Stimulated activated CD4-positive, alpha-beta T cell treated with anti-CD3 and anti-CD28 coated beads, Interleukin-15, amount 100 ng/mL, for 1 hour (primary cell): ENCODE measurements at places on chromosomes 12 and 14.

DNA sequence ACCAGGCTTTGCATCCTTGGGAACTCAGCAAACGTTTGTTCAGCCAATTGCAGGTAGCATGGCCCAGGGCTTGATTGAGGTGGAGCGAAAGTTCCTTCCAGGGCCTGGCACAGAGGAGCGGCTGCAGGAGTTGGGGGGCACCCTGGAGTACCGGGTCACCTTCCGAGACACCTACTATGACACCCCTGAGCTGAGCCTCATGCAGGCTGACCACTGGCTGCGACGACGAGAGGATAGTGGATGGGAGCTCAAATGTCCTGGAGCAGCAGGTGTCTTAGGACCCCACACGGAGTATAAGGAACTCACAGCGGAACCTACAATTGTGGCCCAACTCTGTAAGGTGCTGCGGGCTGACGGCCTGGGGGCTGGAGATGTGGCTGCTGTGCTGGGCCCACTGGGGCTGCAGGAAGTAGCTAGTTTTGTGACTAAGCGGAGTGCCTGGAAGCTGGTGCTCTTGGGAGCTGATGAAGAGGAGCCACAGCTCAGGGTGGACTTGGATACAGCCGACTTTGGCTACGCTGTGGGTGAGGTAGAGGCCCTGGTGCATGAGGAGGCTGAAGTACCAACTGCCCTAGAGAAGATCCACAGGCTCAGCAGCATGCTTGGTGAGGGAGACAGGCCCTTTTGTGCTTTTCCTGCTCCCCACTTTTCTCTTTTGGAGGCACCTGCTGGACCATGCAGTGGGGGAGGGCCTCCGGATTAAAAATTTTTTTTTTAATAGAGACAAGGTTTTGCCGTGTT, 799 bp downstream of the THTPA start:
- no peak for DNase-seq

DNA sequence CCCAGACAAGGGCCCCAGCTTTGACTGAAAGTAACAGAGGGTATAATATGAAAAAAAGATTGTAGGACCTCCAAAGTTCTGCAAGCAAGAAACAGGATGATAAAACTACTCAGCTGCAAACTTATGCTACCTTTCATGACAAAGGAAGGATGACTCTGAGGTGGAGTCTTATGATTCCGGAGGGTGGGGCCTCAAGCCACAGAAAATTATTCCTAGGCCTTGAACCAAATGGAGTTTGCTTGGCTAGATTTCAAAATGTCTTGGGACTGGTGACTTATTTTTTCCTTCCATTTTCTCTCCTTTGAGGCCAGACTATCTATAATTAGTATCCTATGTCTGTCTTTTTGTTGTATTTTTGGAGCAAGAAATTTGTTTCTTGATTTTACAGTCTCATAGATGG, 336.4 kb downstream of the LRIG3 start:
- DNase-seq, result no peak

DNA sequence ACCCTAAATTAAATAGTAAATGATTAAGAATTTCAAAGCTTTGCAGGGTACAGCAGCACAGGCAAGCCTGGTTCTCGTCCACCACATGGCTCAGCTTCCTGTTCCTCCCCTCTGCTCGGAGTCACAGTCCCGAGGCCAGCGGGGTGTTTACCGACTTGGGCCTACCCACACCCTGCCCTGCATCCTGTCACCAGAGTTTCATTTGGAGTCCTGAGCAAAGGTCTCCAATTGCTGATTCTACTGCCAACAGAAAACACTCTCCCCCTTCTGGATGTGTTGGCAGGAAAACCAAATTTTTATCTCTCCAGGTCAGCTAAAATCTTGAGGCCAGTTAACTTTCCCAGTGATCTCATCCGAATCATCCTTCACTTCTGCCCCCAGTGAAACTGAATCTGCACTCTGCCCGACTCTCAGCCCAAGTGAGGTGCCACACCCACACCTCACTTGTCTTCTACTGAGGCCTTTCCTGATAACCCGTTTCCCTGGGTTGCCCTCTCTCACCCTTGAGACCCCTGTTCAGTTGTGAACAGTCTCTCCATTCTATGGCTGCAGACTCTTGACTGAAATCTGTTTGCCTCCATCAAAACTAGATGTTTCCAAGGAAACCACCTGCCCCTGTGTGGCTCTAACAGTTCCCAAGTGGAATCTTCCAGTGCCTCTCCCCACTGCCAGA, 71.2 kb downstream of the VCPKMT start:
- DNase-seq, result peak; percentile 39

GRCh38 chr14:101600336-101600890, 39.1 kb downstream of the DIO3 start:
- DNase-seq, result no peak

GRCh38 chr12:15225136-15225862, 4.1 kb upstream of the RERG start:
- DNase-seq, result no peak

- DNase-seq, result no peak
Measured at GRCh38 chr12:87509237-87509820, 519.9 kb downstream of the C12orf50 start.

- no peak for DNase-seq
Measured at GRCh38 chr14:69141550-69141949, 11.4 kb downstream of the DCAF5 start.

DNA sequence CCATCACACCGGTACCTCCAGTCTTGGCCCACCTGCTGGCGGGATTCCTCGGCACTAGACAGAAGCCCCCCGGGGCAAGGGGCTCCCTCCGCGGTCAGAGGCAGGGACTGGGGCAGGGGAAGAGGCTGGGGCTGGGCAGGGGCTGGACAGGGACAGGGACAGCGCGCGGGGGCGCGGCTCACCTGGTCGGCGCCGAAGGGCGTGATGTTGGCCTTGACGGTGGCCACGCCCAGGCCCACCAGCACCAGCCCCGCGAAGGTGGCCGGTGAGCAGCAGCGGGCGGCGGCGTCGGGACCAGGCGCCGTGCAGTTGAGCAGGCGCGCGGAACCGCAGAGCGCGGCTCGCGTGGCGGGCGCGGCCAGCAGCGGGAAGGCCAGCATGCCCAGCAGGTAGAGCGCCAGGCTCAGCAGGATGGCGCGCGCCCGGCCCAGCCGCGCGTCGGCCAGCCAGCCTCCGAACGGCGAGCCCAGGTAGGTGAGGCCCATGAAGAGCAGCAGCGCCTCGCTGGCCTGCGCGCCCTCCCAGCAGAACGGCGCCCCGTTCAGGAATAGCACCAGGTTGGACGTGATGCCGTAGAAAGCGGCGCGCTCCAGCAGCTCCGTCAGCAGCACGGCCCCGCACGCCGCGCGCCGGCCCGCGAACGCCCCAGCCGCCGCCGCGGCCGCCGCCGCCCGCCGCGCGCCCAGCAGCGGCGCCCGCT, 392 bp downstream of the SLC15A4 start:
- DNase-seq, result no peak

DNA sequence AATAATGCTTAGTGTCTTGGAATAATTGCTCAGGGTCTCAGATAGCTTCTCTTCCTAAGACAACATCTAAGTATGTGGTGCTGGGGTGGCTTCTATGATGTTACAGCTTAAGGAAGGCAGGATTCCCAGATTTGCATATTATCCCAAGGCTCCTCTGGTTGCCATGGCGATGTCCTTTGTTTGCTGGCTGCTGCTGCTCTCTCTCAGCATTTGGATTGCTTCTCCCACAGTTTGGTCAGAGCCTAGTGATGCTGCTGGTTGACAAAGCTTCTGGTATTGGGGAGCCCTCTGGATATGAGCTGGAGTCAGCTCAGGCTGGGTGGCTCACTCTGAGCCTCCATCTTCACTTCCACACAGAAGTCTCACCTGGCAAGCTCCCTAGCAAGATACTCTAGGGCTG, 56.4 kb upstream of the FBXO33 start:
- no peak for DNase-seq

- DNase-seq, result no peak
Measured at GRCh38 chr12:47903151-47903611, 1.6 kb downstream of the VDR start.

- DNase-seq, result no peak
Measured at GRCh38 chr12:25585021-25585523, 32.0 kb upstream of the LMNTD1 start.

GRCh38 chr12:94078138-94078723, 70.1 kb upstream of the PLXNC1 start:
- no peak for DNase-seq

GRCh38 chr14:103657471-103657870, 28.5 kb downstream of the KLC1 start:
- no peak for DNase-seq

- DNase-seq, result peak; percentile 38
Measured at GRCh38 chr12:45989721-45990467, 480 bp downstream of the SCAF11 start.

- no peak for DNase-seq
Measured at GRCh38 chr14:103185051-103186029, 62.1 kb downstream of the TNFAIP2 start.

DNA sequence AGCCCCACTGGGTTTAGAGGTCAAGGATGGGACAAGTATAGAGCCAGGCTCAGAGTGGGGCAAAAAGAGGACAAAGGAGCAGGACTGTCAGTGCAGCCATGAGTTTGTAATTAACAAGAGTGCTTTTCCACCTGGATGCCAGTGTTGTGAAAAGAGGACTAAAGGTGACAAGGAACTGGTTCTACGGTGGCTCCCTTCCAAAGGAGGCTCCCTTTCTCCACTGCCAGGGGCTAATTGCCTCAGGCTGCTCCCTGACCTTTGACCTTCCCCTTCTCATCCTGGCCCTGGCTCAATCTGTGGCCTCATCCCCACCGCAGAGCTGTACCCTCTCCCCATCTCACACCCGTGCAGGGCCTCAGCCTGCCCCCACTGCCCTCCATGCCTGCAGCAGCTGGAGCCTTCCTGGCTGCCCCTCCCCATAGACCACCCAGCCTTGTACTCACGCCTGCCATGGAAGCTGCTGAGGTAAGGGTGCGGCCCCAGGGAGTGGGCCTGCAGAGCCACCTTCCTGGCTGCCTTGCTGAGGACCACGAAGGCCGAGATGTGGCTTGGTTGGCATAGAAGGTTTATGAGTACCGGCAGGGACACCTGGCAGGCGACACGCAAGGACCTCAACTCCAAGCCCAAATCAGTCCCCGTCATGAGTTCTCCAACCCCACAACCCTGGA, 24.8 kb upstream of the FKBP4 start:
- no peak for DNase-seq
